Osteoblast (primary cell): ENCODE measurements at places on chromosomes 12 and 14.
A peak's percentile ranks its signal among the peaks of the same experiment; 100 is the strongest.

- peaks cover 72% of the 10 kb centered on the region for H3K4me1 ChIP-seq
- H3K27ac ChIP-seq, result peak overlapping the region; percentile 79
- no peak for DNase-seq
Observed at GRCh38 chr12:2338991-2339431, 286.2 kb downstream of the CACNA1C start.

DNA sequence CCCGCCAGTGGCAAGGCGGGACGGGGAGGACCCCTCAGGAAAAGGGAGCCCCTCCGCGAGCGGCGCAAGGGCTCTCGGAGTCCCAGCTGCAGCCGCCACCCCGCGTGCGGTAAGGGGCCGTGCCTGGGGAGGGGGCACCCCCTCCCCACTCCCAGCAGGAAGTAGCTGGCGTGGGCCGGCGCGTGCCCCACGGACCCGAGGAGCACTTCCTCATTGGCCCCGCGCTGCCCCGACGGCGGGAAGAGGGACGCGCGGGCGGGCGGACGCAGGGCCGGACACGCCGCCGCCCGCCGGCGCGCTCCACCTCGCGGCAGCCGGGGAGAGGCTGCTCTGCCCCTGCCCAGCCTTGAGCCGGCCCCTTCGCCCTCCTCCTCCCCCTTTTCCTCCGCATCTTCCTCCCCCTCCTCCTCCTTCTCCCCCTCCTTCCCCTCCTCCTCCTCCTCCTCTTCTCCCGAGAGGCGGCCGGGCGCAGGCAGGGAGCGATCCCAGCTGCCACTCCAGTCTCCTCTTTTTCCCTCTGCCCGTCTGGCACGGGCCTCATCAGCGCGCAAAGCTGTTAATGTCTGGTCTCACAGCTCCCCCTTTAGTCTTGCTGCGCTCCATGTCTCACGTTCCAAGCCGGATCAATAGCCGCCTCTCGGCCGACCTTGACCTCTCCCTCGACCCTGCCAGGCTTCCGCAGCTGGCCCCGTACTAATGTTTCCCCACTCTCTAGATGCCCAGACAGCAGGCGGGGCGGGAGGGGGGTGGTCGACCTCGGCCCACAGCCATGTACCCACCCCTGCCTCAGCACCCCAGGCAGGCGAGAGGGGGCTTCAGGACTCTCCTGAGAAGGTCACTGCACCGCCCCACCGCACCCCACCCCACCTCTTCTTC is 2.6 kb upstream of the BCL11B start:
- peak overlapping the region; percentile 54 for H3K4me3 ChIP-seq
- peaks cover 13% of the 10 kb centered on the region for H3K4me1 ChIP-seq
- H3K36me3 ChIP-seq, result no peaks in the 10 kb centered on the region
- H3K27ac ChIP-seq, result no peak overlapping the region

GRCh38 chr14:86462193-86462753 is 932.3 kb downstream of the FLRT2 start:
- H3K4me1 ChIP-seq, result no peaks in the 10 kb centered on the region
- no peaks in the 10 kb centered on the region for H3K36me3 ChIP-seq
- no peak overlapping the region for H3K27ac ChIP-seq
- DNase-seq, result no peak
- H3K27me3 ChIP-seq, result no peaks in the 10 kb centered on the region

DNA sequence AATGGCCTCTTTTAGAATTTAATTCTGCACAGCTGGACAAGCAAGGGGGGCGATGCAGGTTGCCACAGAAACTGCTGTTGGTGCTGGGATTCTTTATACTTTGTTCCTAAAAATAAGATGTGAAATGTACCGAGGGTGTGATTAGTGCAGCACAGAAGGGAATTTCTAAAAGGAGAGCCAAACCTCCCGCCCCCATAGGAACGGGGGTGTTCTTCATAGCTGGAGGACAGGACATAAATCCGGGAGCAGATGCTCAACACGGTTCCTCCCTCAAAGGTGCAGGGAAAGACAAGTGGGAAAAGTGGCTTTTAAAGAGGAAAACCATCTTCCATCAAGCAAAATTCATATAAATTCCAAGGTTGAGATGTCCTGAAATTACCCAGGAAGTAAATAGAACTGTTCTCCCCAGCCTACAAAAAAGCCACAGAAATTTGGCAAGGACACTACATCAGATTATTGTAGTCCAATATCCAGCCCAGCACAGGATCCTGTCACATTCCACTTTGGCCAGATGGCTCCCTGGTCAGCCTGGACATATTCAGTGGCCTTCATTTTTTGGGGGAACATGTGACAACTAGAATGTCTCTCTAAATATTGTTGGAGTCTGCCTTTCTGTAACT is 51.4 kb upstream of the TMX1 start:
- no peak overlapping the region for H3K4me3 ChIP-seq
- H3K36me3 ChIP-seq, result no peaks in the 10 kb centered on the region
- H3K4me1 ChIP-seq, result peaks cover 3% of the 10 kb centered on the region
- H3K27ac ChIP-seq, result no peak overlapping the region

DNA sequence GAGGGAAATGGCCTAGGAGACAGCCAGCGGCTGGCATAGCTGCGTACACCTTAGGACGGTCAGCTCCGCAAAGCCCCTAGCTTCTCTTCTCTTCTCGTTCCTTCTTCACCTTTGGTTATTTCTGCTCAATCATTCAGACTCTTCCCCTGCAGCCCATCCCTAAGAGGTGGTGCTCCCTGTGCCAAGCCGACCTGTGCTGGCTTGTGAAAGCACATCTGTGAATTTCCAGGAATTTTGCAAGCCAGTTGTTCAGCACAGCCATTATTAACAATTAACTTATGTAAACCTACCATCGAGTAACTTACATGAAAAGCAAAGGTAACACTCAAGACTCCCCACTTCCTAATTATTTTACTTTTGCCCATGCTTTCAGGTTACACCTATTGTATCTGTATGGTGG is 20.9 kb upstream of the GPR68 start:
- peaks cover 5% of the 10 kb centered on the region for H3K4me1 ChIP-seq
- H3K27me3 ChIP-seq, result no peaks in the 10 kb centered on the region
- H3K36me3 ChIP-seq, result no peaks in the 10 kb centered on the region
- H3K4me3 ChIP-seq, result no peak overlapping the region

- H3K4me3 ChIP-seq, result no peak overlapping the region
- DNase-seq, result no peak
- no peaks in the 10 kb centered on the region for H3K36me3 ChIP-seq
- no peaks in the 10 kb centered on the region for H3K4me1 ChIP-seq
- H3K27me3 ChIP-seq, result no peaks in the 10 kb centered on the region
Observed at GRCh38 chr12:2495417-2496112, 299.2 kb upstream of the FKBP4 start.

- H3K27ac ChIP-seq, result peak overlapping the region; percentile 1
- no peaks in the 10 kb centered on the region for H3K27me3 ChIP-seq
- DNase-seq, result peak; percentile 90
- no peaks in the 10 kb centered on the region for H3K36me3 ChIP-seq
Observed at GRCh38 chr12:6292606-6293005, 17.9 kb upstream of the PLEKHG6 start.

DNA sequence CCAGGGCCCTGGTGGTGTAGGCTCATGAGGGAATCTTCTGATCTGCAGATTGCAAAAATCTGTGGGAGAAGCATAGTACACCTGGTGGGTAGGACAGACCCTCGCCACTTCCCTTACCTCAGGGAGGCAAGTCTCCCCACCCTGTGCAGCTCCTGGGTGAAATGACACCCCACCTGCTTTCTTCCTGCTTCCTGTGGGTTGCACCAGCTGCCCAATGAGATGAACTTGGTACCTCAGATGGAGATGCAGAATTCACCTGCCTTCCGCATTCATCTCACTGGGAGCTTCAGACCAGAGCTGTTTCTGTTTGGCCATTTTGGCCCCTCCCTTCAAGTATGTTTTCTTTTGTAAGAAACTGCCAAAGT is 4.7 kb downstream of the CLEC2D start:
- no peaks in the 10 kb centered on the region for H3K36me3 ChIP-seq
- peaks cover 16% of the 10 kb centered on the region for H3K4me1 ChIP-seq
- peak overlapping the region; percentile 15 for H3K27ac ChIP-seq
- no peak for DNase-seq

DNA sequence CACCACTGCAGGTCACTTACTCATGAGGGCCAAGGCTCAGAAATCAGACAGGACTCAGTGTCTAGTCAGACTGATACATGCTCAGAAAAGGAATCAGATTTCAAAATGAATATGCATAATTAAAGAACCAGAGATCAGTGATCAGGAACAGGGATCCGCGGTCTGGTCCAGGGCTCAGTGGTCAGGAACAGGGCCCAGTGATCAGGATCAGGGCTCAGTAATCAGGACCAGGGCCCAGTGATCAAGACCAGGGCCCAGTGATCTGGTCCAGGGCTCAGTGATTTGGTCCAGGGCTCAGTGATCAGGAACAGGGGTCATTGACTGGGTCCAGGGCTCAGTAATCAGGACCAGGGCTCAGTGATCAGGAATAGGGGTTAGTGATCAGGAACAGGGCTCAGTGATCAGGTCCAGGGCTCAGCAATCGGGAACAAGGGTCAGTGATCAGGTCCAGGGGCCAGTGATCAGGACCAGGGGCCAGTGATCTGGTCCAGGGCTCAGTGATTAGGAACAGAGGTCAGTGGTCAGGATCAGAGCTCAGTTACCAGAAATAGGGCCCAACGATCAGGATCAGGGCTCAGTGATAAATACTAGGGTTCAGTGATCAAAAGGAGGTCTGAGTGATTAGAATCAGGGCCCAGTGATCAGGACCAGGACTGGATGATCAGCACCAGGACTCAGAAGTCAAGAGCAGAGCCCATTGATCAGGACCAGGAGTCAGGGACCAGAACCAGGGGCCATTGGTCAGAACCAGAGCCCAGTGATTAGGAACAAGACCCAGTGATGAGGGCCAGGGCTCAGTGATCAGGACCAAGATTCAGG is 175.3 kb downstream of the TMEM121 start:
- H3K27me3 ChIP-seq, result no peaks in the 10 kb centered on the region
- H3K4me3 ChIP-seq, result no peak overlapping the region
- no peaks in the 10 kb centered on the region for H3K4me1 ChIP-seq
- DNase-seq, result peak; percentile 49
- no peak overlapping the region for H3K27ac ChIP-seq

DNA sequence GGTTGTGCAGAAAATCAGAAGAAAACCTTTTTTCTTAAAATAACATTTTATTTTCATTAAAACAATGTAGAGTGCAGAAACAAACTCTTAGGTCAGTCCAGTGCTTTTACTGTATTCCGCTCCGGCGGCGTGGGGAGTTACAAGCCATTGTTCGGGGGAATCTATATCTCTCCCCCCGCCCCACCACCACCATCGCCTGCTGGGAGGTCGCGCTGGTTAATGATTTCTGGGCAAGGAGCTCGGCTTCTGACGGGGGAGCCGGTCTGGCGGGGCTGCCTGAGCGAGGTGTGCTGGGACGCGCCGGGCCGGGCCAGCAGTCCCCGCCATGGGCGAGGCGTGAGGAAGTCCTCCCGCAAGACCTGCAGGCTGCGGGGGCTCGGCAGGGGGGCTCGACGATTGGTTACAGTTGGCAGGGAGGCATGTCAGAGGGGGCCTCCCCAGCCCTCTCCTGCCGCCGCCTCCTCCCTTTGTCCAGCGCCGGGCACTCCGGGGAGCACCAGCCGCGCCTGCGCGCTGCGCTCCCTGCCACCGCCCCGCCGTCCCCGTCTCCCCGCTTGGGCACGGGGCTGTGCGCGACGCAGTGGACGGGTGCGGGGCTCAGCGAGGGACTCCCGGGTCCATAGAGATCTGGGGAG is 1.0 kb upstream of the DUSP6 start:
- no peaks in the 10 kb centered on the region for H3K27me3 ChIP-seq
- DNase-seq, result peak; percentile 97
- H3K4me1 ChIP-seq, result peaks cover 36% of the 10 kb centered on the region
- peak overlapping the region; percentile 82 for H3K4me3 ChIP-seq
- peak overlapping the region; percentile 89 for H3K27ac ChIP-seq
- peaks cover 24% of the 10 kb centered on the region for H3K36me3 ChIP-seq

DNA sequence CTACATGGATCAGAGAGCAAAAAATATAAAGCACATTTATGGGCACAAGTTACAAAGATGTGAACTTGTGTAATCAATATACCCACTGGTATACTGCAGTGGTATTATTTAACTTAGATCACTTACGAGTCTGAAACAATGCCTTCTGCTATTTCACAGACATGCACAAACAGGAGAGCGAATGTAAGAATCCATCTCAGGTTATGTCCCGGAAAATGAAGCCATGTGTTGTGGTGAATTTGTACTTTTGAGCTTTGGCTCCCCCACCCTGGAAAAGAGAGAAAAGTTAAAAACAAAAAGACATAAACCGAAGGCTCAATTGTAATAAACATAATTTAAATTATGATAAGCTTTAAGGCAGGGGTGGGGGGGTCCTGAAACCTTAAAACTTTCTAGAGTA is 7.6 kb downstream of the ABCC9 start:
- peaks cover 10% of the 10 kb centered on the region for H3K4me1 ChIP-seq
- no peak for DNase-seq
- H3K4me3 ChIP-seq, result no peak overlapping the region
- H3K27ac ChIP-seq, result peak overlapping the region; percentile 73

GRCh38 chr12:28683366-28683765 is 465.7 kb upstream of the FAR2 start:
- no peaks in the 10 kb centered on the region for H3K36me3 ChIP-seq
- no peaks in the 10 kb centered on the region for H3K4me1 ChIP-seq

- H3K27me3 ChIP-seq, result no peaks in the 10 kb centered on the region
- no peak for DNase-seq
- H3K36me3 ChIP-seq, result no peaks in the 10 kb centered on the region
Observed at GRCh38 chr12:31275491-31275890, 50.5 kb downstream of the SINHCAF start.

- H3K4me3 ChIP-seq, result no peak overlapping the region
- no peaks in the 10 kb centered on the region for H3K27me3 ChIP-seq
- no peaks in the 10 kb centered on the region for H3K4me1 ChIP-seq
Observed at GRCh38 chr12:15244926-15245325, 23.7 kb upstream of the RERG start.

GRCh38 chr12:25278269-25278668 is 27.5 kb upstream of the KRAS start:
- no peaks in the 10 kb centered on the region for H3K4me1 ChIP-seq
- H3K36me3 ChIP-seq, result no peaks in the 10 kb centered on the region
- DNase-seq, result no peak
- no peak overlapping the region for H3K4me3 ChIP-seq
- H3K27me3 ChIP-seq, result peaks cover 8% of the 10 kb centered on the region

DNA sequence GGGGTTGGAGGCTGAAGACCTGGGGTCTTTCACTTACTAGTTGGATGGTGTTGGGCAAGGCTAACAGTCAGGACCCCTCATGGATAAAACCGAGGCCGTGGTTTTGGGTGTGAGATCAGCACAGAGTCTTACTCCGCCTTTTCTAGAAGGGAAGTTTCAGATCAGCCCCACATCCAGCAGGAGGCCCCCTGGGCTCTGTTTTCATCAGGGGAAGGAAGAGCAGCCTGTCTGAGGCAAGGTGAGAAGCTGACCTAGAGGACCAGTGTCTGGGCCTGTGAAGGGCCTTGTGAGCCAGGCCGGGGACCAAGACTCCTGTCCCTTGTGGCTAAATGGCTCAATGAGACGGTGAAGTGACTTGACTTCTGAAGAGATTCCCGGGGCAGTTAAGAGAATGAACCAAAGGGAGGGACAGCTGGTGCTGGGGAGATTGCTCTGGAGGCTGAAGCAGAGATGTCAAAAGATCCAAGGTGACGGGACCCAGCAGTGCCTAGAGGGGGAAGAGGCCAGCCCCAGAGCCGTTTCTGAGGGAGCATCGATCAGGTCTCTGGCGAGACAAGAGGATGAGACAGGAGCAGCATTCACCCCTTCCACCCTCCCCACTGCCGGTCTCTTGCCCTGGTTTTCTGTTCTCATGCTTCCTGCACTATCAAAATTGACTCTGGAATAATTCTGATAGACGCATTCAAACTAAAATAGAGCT is 40.1 kb upstream of the TSPAN9 start:
- no peak overlapping the region for H3K27ac ChIP-seq
- DNase-seq, result peak; percentile 55
- no peaks in the 10 kb centered on the region for H3K27me3 ChIP-seq
- H3K4me3 ChIP-seq, result no peak overlapping the region
- peaks cover 4% of the 10 kb centered on the region for H3K4me1 ChIP-seq
- peaks cover 48% of the 10 kb centered on the region for H3K36me3 ChIP-seq
